ENCODE measurements at places on chromosomes 7 and 10. TPM values are rescaled to one million over a fixed set of nuclear protein-coding genes. Genes with fewer than 3 reads are reported as not detected.

DNA sequence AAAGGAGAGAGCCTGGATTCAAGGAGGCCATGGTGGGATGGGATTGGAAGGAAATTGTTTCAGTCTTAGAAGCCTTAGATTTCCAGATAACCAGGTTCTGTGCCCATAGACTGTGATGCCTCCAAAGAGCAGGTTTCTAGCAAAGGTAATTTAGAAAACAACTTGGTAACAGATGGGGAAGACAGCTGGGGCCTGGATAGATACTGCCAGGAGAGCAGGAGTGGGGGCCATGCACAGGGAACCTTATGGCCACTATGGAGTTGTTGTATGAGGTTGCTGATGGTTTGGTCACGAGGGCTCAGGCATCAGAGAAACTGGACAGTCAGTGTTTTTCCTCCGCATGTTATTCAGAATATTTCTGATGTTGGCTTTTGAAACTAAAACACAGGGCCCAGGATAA is 901.9 kb downstream of the LRMDA start:
- H3K27ac ChIP-seq = no peak overlapping the region
- DNase-seq = no peak
- H3K36me3 ChIP-seq = no peaks in the 10 kb centered on the region
- no peak overlapping the region for H3K4me3 ChIP-seq
- no peaks in the 10 kb centered on the region for H3K27me3 ChIP-seq

- no peak for DNase-seq
- H3K4me1 ChIP-seq = no peaks in the 10 kb centered on the region
- no peak overlapping the region for H3K4me3 ChIP-seq
- H3K27ac ChIP-seq = no peak overlapping the region
- H3K27me3 ChIP-seq = no peaks in the 10 kb centered on the region
Observed at GRCh38 chr10:125344573-125345171, 184.3 kb upstream of the CTBP2 start.

GRCh38 chr10:43128958-43129706 is 9.1 kb upstream of the CSGALNACT2 start:
- H3K36me3 ChIP-seq = no peaks in the 10 kb centered on the region
- no peak for DNase-seq
- no peaks in the 10 kb centered on the region for H3K4me1 ChIP-seq
- no peaks in the 10 kb centered on the region for H3K27me3 ChIP-seq

DNA sequence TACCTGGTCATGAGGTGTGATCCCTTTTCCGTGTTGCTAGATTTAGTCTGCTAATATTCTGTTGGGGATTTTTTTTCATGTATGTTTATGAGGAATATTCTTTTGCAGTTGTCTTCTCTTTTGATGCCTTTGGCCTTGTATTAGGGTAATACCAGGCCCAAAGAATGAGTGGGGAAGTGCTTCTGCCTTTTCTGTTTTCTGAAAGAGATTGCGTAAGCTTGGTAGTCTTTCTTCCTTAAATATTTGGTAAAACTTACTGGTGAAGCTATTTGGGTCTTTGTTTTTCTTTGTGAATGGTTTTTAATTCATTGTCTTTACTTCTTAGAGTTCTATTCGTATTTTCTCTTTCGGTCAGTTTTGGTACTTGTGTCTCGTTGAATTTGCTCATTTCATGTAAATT is 51.1 kb downstream of the SHH start:
- H3K27ac ChIP-seq = no peak overlapping the region
- no peaks in the 10 kb centered on the region for H3K27me3 ChIP-seq
- H3K4me1 ChIP-seq = no peaks in the 10 kb centered on the region
- DNase-seq = no peak
- H3K36me3 ChIP-seq = no peaks in the 10 kb centered on the region
- H3K4me3 ChIP-seq = no peak overlapping the region

Gene METTL27
- total RNA-seq = 5.6 TPM

GRCh38 chr7:18760046-18760445 is 264.5 kb downstream of the HDAC9 start:
- DNase-seq = no peak
- no peak overlapping the region for H3K4me3 ChIP-seq
- no peaks in the 10 kb centered on the region for H3K36me3 ChIP-seq
- H3K27me3 ChIP-seq = no peaks in the 10 kb centered on the region
